ENCODE measurements at places on chromosomes 1 and 21.

GRCh38 chr1:184974056-184974836 is at the start of gene NIBAN1:
Gene NIBAN1 (minus strand): TSS chr1:184974508. CDS start chr1:184974356, 152 bp downstream.
- no peak for DNase-seq

DNA sequence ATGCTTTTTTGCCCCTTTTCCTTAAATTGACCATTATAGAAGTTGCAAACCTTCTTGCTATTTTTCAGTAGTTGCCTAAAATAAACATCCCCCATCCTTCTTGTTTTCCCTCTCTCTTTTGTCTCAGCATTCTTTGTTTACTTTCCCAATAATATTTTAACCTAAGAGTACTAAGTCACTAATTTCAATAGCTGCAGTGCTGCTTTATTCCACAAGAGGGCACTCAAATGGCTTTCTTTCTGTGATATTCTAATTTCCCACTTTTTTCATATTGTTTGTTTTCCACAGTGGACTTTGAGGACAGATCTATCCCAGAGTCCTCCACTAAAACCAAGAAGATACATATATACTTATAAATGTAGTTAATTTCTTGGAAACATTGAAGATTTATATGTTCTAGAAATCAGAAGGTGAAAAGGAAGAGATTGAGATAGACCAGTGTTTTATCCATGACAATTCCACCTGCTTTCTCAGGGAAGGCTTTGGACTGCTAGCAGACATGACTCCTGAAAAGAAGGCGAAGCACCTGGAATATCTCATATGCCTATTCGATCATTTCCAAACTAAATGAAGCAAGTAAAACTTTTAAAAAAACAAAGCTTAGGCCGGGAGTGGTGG is 104.8 kb upstream of the GRIK1 start:
- no peak for DNase-seq

- DNase-seq, result no peak
These were observed 139.1 kb upstream of the ZC3H11B start for GRCh38 chr1:219751870-219752507.

DNA sequence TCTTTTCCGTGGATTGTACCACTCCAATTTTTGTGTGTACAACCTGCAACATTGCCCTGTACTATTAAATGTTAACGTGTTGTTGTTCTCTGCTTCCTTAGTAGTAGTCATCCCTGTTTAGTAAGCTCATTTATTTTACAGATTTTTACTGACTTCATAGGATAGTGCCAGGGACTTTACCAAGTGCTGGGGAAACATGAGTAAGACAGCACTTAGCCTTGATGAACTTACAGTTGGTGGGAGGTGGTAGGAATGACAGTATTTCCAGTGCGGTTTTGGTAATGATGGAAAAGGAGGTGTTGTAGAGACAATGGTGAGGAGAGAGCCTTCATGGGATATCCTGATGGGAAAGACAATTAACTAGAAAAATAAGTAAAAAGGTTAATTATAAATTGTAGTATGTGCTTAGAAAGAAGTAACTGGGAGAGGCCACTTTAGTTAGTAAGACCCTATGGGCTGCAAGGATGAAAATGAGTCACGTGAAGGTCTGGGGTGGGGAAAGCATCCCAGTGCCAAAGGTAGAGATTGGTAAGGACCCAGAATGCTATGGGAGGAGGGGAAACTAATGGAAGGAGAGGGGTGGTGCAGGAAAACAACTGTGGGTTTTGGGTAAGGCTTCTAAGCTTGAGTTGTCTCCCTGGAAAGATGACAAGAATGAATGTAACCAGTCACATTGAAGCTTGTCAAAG is 1.7 kb downstream of the RLF start:
- DNase-seq, result no peak

DNA sequence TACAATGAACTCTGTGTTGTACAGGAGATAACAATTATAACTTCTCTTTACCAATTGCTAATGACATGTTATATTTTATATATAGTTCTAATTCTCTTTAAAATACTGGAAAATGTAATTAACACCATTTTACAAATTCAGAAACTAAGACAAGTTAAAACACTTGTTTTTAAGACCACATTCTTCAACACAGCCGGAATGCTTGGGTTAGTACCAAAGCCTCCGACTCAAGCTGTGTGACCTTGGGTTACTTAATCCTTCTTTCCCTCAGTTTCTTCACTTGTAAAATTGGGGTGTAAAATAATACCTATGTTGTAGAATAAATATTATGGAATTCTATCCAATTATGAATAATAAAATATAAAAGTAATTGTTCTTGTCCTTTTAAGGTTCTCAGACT is 378.7 kb downstream of the USH2A start:
- no peak for DNase-seq

- no peak for DNase-seq
These were observed 391.0 kb downstream of the USH2A start for GRCh38 chr1:216032284-216032683.

- DNase-seq, result no peak
These were observed 1.7 kb downstream of the PRRC2C start for GRCh38 chr1:171487038-171487437.

DNA sequence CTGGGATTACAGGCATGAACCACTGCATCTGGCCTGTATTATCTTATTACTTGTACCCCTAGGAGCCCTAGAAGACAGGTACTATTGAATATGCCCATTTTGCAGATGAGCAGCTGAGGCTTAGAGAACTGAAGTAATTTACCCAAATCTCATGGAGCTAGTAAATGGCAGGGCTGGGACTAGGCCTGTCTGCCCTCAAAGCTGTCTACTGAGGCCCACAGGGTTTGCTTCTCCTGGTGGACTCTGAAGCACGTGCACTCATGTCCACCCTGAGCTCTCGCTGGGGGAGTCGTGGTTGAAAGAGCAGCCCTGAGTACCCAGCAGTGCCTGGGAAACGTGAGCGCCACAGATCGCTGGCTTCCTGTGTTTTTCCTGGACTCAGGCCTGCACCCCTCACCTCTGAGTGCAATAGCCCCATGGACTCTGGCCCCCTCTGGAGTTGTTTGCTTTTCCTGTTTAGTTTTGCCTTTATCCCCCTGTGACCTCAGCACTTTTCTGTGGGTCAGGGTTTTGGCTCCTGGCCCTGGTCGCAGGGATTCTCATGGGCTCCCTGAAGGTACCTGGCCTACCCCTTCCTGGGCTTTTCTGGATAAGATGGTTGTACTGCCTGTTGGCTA is 52.4 kb downstream of the ARHGEF10L start:
- DNase-seq, result no peak

- no peak for DNase-seq
These were observed 6.2 kb downstream of the CEP104 start for GRCh38 chr1:3850857-3851256.

- no peak for DNase-seq
These were observed 4.0 kb upstream of the MYBPH start for GRCh38 chr1:203179667-203180005.

- peak; percentile 0 for DNase-seq
These were observed 24.8 kb upstream of the NMNAT2 start for GRCh38 chr1:183443011-183443410.

GRCh38 chr1:36938819-36939218 is 95.5 kb downstream of the GRIK3 start:
- DNase-seq, result no peak

DNA sequence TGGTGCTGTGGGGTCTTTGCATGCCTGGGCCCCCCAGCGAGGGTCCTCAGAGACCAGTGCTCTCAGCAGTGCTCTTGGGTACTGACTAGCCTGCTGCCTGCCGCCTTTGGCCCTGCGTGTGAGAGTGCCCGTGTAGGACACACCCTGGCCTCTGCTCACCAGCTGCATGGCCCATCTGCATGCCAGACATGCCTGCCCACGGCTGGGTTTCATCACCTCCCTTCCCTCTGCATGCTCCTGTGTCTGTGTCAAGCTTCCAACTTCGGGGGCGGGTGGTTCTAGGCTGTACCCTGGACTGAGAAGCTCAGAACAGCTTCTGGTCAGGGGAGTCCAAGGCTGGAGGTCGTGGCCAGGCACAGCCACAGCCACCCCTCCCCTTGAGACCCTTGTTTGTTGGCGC is 56.9 kb downstream of the PTPRF start:
- DNase-seq, result peak; percentile 9

DNA sequence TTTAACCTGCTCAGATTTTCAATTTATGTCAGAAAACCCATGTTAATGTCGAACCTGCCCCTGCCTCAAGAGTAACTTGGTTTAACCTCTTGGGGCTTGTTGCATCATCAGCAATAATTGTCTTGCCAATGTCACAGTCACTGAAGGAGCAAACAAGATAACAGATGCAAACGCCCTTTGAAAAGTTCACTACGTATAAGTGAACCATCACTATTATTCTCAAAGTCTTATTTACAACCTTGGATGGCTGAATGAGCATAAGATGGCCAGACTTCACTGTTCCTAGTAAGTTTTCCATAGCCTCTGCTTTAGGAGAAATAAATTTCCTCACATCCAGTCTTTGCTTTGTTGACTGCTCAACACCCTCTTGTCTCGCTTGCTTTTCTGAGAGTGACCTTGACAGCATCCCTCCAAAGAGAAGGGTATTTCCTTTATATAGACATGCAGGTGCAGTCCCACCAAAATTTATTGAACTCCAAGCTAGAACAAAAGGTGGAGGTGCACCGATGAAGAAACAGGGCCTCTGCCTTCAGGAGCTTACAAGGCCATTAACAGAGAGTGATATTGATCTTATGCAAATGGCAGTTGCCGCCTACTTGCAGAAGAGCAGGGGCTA is 749 bp upstream of the LRIG2 start:
- no peak for DNase-seq

DNA sequence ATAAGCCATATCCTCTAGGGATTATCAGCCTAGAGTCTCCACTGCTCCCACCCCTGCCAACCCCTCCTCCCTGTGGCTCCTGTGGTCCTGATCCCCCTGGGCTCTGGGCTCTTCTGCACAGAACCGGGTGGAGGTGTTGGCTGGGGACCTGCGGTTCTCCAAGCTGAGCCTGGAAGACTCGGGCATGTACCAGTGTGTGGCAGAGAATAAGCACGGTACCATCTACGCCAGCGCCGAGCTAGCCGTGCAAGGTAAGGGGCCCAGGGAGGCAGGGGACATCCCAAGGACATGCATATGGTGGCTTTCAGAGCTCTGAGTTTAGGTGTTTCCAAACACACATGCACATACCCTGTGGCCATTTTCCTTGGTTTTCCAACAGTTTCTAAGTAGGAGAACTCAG is 19.3 kb downstream of the CNTN2 start:
- no peak for DNase-seq

GRCh38 chr1:226586650-226587422 is 38.3 kb downstream of the STUM start:
- no peak for DNase-seq

DNA sequence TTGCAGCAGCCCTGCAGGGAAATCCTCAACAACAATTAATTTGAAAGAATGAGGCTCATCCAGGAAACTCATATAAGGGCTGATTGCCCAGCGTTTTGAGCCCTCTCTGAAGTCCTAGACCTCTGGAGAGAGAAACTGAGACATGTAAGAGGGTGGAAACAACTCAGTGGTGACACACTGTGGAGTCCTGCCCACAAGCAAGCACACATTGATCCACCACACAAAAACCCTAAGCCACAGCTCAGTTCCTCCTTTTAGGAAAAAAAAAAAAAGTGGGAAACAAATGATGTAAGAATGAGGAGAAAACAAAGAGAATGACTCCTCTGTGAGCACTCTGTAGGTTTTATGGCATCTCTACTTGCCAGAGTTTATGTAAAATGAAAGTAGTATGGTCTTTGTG is 22.9 kb upstream of the PLA2G5 start:
- DNase-seq, result no peak
